ENCODE measurements at places on chromosomes 4 and X.

GRCh38 chr4:53511014-53511413, 80.3 kb downstream of the LNX1 start:
- DNase-seq, result no peak

- no peak for DNase-seq
Observed at GRCh38 chr4:11424000-11424399, 4.7 kb downstream of the HS3ST1 start.

- DNase-seq, result no peak
Observed at GRCh38 chr4:52019936-52020657, at the start of gene LRRC66. TSS of gene LRRC66 (minus strand) at chr4:52020363. CDS start at chr4:52017613, 2,750 bp downstream.

- no peak for DNase-seq
Observed at GRCh38 chr4:173855015-173855414, 325.0 kb upstream of the HAND2 start.

- DNase-seq, result no peak
Observed at GRCh38 chr4:109872950-109873656, 25.2 kb downstream of the LRIT3 start.

DNA sequence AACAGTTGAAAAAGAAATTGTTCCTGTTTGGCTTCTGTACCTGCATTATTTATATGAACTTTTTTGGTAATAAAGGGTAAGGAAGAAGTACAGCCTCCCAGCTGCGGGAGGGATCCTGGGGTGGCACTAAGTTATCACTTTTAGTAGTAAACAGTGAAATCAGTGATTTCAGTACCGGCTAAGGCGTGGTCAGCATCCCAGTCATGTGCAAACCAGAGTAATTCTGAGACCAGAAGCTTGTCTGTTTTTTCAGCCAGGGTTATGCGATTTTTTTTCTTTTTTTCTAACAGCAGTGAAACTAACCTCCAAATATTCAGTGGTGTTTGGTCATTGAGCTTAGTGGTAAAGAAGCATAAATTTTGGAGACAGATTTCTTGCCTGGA, 3.3 kb downstream of the EGF start:
- no peak for DNase-seq

Data from KG1 (cell line).